ENCODE measurements at places on chromosomes 7 and 10. TPM values are rescaled to one million over a fixed set of nuclear protein-coding genes. Genes with fewer than 3 reads are reported as not detected.

Gene LRRD1
- total RNA-seq: 0.17 TPM

Gene SPDYE16
- 0.17 TPM for total RNA-seq

Gene ITGB8
- total RNA-seq: 100 TPM

Gene KRIT1
- 53.0 TPM for total RNA-seq

Gene ZNF425
- total RNA-seq: 4.6 TPM

Gene HOXA13
- total RNA-seq: not detected

Gene ASIC3
- 0.17 TPM for total RNA-seq

Gene PLAU
- 60.1 TPM for total RNA-seq

Gene KNDC1
- 0.50 TPM for total RNA-seq

Gene EIF4H
- 308 TPM for total RNA-seq

Gene CALHM3
- not detected for total RNA-seq

DNA sequence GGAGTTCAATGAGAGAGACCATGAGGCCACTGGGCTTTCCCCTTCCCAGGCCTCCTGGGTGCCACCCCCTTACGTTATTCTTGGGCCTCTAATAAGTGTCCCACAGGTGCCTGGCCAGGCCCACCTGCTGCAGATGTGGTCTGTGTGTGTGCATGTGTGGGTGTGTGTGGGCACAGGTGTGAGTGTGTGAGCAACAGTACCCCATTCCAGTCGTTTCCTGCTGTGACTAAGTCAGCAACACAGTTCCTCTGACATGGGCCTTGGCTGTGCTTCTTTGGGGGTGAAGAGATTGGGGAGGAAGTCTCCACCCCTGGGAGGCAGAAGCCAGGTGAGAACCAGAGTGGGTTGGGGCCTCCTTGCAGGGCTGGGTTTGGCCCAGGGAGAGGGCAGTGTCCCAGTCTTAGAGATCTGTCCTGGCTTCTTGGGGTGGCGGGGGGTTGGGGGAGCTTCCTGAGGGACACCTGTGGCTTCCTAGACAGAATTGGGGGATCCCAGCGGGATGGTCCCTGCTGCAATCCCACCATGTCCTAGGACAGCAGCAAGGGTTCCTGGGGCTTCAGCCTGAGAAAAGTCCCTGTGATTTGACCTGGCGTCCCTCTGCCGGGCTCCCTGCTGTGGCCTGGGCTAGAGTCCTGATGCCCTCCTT, 4.1 kb upstream of the PILRB start:
- no peak for DNase-seq

DNA sequence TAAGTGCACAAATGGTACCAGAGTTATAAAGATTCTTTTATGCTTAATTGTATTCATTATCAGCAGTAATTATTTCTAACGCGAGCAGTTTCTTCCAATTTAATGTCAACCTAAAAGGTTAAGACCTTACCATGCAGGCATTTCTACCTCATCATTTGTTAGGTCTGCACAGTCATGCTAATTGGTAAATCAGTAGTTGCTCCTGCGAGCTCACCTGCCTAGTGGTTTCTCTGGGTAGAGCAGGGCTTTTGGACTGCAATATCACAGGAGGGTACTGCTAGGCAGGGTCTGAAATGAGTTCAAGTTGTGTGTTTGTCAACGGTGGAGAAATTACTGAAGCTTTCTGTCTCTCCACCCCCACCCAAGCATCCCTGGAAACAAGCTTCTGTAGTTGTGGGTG, 558.5 kb upstream of the MGMT start:
- DNase-seq: no peak

- peak; percentile 81 for DNase-seq
These were observed 13.4 kb downstream of the RPP30 start for GRCh38 chr10:90885176-90885575.

GRCh38 chr7:85021101-85021704, 165.7 kb downstream of the SEMA3D start:
- no peak for DNase-seq

- peak; percentile 97 for DNase-seq
These were observed 28.2 kb upstream of the ASL start for GRCh38 chr7:66047426-66047825.

DNA sequence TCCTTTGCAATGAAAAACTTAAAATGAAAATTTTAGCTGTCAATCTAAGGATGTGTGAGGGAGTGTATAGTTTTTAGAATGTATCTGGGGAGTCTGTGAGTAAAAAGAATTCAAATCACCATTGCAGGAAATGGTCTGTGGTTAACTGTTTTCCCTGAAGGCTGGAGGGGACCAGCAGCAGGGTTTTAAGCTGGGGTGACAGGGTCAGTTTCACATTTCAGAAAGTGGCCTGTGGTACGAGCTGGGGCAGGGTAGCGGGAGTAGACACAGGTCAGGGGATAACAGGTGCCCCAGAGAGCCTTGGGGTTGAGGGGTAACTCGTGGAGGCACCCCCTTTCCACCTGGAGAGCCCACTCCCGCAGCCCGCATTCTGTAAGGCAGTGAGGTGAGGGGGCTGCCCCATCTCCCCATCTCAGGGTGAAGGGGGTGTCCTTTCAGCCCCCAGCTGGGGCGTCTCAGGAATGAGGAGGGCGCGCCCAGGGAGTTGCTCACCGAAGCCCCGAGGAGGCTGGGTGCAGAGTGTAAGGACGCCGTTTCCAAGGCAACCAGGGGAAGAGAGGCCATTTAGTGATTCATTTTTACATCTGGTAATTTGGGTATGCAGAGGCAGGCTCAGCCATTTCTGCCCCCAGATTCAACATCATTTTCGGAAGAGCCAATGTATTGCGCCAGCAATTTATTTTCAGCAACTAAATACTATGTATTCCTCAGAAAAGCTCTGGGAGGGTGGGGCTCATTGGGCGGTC, 168.9 kb downstream of the SLIT1 start:
- DNase-seq: no peak

DNA sequence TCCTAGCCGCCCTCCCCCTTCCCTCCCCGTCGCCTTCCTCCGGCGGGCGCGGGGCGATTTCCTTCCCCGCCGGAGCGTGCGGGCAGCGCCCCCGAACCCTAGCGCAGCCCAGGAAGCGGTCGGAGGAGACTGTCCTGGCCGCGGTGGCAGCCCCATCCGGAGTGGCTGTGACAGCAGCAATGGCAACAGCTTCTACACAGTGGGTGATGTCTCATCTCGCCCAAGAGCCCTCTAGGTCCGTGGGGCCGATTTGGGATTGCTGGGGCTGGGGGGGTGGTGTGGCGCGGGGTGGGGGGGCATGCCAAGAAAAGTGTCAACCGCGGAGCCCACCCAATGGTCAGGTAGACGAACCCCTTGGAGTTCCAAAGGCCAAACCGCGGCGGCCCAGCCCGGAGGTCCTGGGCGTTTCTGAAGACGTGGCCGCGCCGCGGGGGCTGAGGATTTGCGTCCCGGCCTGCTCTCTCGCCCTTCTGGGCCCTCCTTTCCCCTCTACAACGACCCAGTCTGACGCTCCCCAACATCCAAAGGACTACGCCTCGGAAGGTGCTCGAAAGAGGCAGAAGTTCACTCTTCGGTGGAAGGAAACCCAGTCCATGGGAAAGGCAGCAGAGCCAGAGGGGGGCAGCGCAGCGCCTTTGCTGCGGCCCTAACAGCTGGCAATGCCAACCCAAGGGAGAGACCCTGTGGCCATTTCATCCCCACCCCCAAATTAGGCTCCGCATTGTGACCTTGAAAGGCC, 603 bp upstream of the TWIST1 start:
- DNase-seq: no peak

GRCh38 chr10:91194497-91195179, 25.8 kb upstream of the PCGF5 start:
- DNase-seq: peak; percentile 72

DNA sequence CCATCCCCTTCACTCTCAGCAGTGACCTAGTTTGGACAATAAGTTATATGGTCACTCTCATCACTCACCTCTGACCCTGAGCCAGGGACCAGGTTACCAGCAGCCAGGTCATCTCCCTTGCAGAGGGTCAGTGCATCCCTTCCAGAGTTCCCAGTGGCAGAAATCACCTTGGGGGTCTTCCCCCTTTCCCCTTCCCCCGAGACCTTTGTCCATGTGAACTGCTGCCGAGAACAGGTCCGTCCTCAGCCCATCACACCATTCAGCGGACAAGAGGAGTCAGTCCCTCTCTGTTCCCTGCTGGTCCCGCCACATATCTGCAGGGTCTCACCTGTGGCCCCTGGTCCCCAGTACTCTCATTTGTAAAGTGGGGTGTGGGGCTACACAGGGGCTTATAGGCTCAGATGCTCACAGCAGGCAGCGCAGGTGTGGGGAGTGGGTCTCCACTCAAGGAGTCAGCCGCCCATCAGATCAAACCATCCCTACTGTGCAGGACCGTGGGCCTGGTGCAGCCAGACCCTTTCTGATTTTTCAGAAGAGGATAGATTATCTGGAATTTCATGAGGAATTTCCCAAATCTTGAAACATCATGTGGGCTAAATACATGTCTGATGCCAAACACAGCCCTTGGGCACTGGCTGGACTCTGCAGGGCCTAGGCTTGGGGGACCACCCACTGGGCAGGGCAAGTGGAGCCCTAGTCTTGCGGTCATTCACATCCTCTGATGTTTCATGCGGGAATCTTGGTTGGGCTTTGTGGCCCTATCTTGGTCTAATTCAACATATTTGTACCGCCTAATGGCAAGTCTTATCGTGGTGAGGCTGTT, 6.5 kb downstream of the DEPP1 start:
- no peak for DNase-seq

DNA sequence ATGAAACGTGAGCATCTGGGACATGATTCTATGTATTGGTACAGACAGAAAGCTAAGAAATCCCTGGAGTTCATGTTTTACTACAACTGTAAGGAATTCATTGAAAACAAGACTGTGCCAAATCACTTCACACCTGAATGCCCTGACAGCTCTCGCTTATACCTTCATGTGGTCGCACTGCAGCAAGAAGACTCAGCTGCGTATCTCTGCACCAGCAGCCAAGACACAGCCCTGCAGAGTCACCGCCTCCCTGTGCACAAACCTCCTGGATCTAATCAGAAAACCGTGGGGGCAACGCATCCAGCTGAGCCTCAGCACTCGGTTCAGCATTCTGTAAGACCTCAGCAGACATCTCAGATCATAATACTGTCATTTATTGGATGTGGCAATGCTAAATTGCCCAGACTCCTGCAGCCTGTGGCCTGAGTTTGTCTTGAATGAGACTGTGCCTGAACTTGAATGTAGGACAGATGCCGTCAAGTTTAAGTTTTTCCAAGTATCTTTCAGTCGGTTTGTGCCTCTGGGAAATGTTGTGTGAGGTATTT, 41.5 kb upstream of the PRSS58 start:
- no peak for DNase-seq

DNA sequence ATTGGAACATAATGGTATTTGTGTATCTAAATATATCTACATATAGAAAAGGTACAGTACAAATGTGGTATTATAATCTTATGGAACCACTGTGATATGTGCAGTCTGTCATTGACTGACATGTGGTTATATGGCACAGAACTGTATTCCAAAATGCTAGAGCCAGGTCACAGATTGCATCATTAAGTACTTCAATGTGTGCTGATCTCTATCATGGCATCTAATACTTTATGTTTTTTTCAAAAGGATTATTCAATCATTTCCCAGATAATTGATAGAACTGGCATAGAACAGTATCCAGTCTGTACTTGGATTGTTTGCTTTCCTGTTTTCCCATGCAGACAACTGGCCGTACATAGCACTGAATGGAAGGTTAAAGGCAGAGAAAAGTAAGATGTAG, 662.7 kb downstream of the PARD3 start:
- no peak for DNase-seq

- DNase-seq: peak; percentile 61
These were observed 101.1 kb upstream of the ABCB5 start for GRCh38 chr7:20514364-20514763.

GRCh38 chr7:150321788-150322113, 1.4 kb upstream of the LRRC61 start:
- no peak for DNase-seq

DNA sequence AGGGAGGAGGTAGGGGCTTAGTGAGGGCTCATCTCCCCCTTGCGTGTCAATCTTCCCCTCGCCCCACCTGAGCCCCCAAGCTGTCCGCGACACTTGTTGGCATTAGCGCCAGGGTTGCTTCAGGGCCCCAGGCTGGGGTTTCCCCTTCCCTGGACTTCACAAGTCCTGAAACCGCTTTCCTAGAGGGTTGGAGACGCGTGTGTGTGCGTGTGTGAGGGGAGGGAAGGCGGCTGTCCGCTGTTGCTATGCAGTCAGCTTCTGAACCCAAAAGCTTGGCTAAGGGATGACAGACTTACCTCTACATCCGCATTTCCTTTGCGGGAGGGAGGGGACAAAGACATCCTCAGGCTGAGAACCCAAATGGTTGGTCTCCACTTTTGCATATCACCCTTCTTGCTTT, 803 bp downstream of the GOLGA7B start:
- DNase-seq: no peak

GRCh38 chr10:113414543-113414942, 138.3 kb upstream of the HABP2 start:
- no peak for DNase-seq

GRCh38 chr7:25109276-25109675, 15.8 kb downstream of the CYCS start:
- no peak for DNase-seq

DNA sequence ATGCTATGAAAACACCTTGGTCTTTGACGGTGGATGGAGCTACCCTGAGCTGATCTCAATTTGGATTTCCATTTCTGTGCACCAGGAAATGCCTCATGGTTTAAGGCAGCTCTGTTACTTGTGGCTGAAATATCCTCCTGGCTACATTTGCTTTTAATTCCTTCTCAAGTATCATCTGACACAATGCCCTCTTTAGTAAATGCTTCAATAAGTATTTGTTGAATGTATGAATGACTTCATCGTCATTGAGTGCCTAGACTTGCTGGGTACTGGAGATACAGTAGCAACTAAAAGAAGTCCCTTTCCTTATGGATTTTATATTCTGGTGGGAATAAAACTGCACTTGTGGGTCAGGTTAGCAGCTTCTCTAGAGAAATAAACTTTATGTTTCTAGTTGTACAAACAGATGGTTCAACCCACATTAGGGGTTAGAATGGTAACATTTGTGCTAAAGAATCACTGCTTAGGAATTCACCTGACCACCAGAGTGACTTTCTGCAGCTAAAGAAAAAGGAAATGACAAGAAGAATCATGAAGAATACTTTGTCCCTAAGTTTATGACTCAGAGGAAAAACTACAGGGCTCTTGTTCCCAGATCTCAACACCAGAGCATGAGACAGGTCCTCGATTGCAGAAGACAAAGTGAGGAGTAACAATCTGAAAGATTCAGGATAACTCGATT, 21.8 kb upstream of the SMNDC1 start:
- DNase-seq: peak; percentile 82

GRCh38 chr10:84424731-84425167, 96.4 kb downstream of the CCSER2 start:
- peak; percentile 97 for DNase-seq

DNA sequence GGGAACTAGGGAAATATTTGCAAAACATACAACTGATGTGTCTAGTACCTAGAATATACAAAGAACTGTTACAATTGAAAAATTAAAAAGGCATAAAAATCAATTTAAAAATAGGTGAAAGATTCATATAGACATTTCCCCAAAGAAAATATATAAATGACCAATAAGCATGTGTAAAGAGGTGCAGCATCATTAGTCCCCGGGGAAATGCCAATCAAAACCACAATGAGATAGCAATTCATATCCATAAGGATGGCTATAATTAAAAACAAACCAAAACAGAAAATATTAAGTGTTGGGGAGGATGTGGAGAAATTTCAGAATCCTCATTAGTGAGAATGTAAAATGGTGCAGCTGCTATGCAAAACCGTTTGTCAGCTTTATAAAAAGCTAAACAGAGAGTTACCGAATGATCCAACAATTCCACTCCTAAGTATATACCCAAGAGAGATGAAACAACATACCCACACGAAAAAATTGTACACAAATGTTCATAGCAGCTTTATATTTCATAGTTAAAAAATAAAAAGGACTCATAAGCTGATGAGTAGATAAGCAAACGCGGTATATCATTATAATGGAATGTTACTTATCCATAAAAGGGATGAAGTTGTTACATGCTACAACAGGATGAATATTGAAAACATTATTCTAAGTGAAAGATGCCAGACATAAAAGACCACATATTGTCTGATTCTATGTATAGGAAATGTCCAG, 210.1 kb upstream of the INHBA start:
- no peak for DNase-seq
